Naive B cell (primary cell): ENCODE measurements at places on chromosomes 11 and 22.

- H3K36me3 ChIP-seq = peaks cover 6% of the 10 kb centered on the region
- no peak overlapping the region for H3K4me3 ChIP-seq
- no peak overlapping the region for H3K27ac ChIP-seq
- peaks cover 14% of the 10 kb centered on the region for H3K27me3 ChIP-seq
- no peaks in the 10 kb centered on the region for H3K4me1 ChIP-seq
- DNase-seq = no peak
These were observed 30.7 kb upstream of the CLDN5 start for GRCh38 chr22:19554834-19555404.

DNA sequence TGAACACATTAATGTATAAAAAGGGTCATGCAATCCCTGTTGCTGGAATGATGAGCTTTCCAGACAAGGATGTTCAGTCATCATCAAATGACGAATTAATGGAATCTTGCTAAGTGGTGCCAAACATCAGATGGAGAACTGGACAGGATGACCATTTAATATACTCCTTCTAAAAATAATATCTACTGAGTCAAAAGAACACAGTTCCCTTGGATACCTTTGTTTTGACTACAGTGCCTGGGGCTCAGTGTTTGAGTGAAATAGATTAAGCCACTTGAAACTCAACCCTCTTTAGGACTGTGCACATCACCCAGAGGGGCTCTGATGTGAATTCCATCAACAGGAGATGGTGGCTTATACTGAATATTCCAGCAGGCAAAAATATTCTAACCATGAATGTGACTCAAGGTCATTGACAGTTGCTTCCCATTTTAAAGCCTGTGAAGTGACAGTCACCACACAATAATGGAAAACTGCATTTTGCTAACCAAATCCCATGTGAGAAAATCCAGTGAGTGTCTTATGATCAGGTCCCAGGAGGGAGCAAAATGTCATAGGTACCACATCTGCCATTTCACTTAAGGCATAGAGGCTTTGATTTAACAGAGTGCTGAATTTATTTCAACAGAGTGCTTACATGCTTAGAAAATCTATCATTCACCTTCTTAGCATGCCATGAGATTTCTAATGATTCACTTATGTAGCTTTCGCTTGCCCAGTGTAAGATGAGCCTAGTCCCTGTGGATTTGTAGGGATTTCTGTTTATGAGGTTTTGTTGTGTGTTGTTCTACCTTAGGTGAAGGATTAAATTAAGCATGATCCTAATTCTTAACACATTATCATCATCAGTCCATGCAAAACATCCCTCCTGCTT is 41.3 kb upstream of the SLN start:
- H3K27ac ChIP-seq = no peak overlapping the region
- no peak overlapping the region for H3K4me3 ChIP-seq
- DNase-seq = no peak
- no peaks in the 10 kb centered on the region for H3K4me1 ChIP-seq
- H3K36me3 ChIP-seq = no peaks in the 10 kb centered on the region

DNA sequence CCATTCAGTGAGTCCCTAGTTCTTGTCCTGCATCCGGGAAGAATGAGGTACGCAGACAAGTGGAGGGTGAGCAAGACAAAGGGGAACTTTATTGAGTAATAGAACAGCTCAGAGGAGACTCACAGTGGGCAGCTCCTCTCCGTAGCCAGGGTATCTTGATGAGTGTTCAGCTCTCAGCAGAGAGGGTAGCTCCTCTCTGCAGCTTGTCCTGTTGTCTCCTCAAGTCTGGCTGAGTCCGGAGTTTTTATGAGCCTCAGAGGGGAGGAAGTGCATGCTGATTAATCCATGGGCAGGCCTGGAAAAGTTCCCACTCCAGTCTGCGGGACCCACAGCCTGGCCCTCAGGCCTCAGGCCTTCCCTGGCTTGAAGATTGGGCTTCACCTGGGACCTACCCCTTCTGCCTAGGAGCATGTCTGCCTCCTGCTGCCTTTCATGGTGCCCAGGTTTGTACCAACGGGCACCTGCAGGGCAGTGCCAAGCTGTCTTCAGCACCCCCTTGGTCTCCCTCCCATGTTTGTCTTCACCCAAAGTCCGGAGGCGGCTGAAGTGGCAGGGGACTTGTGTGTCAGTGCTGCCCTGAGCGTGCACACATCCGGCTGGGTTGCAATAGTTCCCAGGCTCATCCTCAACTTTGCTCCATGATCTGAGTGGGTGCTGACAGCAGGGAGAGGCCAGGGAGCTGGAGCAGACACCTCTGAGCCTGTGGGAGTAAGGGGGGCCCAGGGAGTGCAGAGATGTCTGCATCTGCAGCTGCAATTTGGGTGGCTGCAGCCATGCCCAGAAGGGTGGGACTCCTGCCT is 134.2 kb downstream of the LDLRAD3 start:
- H3K27ac ChIP-seq = no peak overlapping the region
- peaks cover 8% of the 10 kb centered on the region for H3K27me3 ChIP-seq
- H3K4me3 ChIP-seq = no peak overlapping the region
- H3K4me1 ChIP-seq = no peaks in the 10 kb centered on the region

GRCh38 chr22:32584650-32585049 is 110.0 kb downstream of the FBXO7 start:
- H3K4me1 ChIP-seq = no peaks in the 10 kb centered on the region
- peaks cover under 1% of the 10 kb centered on the region for H3K36me3 ChIP-seq
- DNase-seq = no peak

DNA sequence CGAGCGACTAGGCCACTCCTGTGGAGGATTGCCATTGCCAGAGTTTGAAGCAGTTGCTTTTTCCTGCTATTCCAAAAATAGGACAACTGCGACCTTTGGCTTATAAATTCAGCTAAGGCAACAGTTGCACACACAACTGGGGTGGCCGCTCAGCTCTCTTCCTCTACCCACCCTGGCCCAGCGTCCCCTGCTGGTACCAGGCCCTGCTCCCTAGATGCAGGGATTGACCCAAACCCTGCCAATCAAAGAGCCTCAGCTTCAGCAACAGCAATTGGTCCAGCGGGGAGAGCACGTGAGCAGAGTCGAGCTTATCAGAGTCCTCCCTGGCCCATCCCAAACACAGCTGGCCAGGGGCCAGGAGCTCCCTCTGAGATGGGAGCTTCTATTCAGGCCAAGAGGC is 22.0 kb upstream of the CABP2 start:
- no peak overlapping the region for H3K27ac ChIP-seq
- H3K36me3 ChIP-seq = no peaks in the 10 kb centered on the region
- H3K4me1 ChIP-seq = peaks cover 2% of the 10 kb centered on the region
- no peak overlapping the region for H3K4me3 ChIP-seq
- peaks cover 25% of the 10 kb centered on the region for H3K27me3 ChIP-seq

- H3K27ac ChIP-seq = no peak overlapping the region
- H3K4me3 ChIP-seq = no peak overlapping the region
- H3K4me1 ChIP-seq = no peaks in the 10 kb centered on the region
- no peaks in the 10 kb centered on the region for H3K27me3 ChIP-seq
- H3K36me3 ChIP-seq = no peaks in the 10 kb centered on the region
- no peak for DNase-seq
These were observed 529 bp downstream of the APOA4 start for GRCh38 chr11:116822575-116822974.

GRCh38 chr22:42387631-42388030 is 44.6 kb downstream of the NFAM1 start:
- H3K27ac ChIP-seq = no peak overlapping the region
- H3K4me3 ChIP-seq = no peak overlapping the region
- H3K27me3 ChIP-seq = peaks cover 24% of the 10 kb centered on the region
- H3K36me3 ChIP-seq = no peaks in the 10 kb centered on the region
- DNase-seq = no peak
- H3K4me1 ChIP-seq = peaks cover 13% of the 10 kb centered on the region

- H3K27ac ChIP-seq = no peak overlapping the region
- no peak for DNase-seq
- peaks cover 7% of the 10 kb centered on the region for H3K36me3 ChIP-seq
- H3K27me3 ChIP-seq = no peaks in the 10 kb centered on the region
- H3K4me1 ChIP-seq = peaks cover 36% of the 10 kb centered on the region
- H3K4me3 ChIP-seq = peak overlapping the region; percentile 97
These were observed 679 bp downstream of the B4GAT1 start for GRCh38 chr11:66346476-66347424.

DNA sequence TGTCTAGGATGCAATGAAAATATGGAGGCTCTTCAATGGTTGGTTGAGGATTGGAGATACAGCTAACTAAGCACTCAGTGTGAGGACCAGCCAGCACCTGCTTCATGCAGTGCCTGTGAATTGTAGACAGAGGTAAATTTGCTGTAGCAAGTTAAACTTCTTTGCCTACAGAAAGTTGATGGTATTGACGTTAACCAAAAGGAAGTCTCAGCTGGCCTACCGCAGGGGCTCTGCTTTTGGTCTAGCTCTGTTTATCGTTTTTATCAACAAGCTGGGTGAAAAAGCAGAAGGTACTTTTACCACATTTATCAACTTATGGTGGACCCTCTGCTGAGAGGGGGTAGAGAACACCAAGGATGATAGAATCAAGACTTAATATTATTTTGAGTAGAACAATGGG is 51.6 kb downstream of the GRAMD1B start:
- no peak overlapping the region for H3K27ac ChIP-seq
- no peaks in the 10 kb centered on the region for H3K36me3 ChIP-seq
- no peak overlapping the region for H3K4me3 ChIP-seq
- peak; percentile 11 for DNase-seq
- H3K27me3 ChIP-seq = no peaks in the 10 kb centered on the region

DNA sequence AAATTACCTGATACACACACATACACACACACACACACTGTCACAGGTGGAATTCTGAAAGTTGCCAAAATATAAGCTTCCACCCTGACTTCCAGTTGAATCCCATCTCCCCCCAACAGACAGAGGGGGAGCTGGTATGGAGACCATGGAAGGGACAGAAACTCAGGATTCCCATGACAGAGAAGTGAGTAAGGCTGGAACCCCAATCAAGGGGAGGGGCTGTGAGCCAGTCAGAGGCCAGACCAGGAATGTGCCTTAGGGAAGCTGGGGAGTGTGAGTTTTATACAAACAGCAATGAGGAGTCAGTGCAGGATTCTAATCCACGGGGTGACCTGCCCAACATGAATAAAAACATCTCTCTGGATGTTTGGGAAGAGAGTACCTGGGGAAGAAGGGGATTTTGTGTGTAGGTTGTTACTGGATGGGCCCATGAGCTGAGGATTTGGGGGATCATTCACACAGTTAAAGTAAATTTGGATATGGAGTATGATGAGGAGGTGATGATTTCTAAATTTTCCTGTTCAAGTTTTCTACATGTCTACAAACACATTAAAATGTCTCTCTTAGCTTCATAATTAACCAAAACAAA is 38.7 kb upstream of the TOP3B start:
- H3K36me3 ChIP-seq = no peaks in the 10 kb centered on the region
- H3K4me3 ChIP-seq = no peak overlapping the region
- DNase-seq = no peak
- H3K27me3 ChIP-seq = no peaks in the 10 kb centered on the region

- no peak overlapping the region for H3K27ac ChIP-seq
- no peaks in the 10 kb centered on the region for H3K36me3 ChIP-seq
- H3K4me3 ChIP-seq = no peak overlapping the region
- no peaks in the 10 kb centered on the region for H3K4me1 ChIP-seq
- peaks cover 13% of the 10 kb centered on the region for H3K27me3 ChIP-seq
These were observed 144.1 kb downstream of the BBOX1 start for GRCh38 chr11:27184458-27185312.

DNA sequence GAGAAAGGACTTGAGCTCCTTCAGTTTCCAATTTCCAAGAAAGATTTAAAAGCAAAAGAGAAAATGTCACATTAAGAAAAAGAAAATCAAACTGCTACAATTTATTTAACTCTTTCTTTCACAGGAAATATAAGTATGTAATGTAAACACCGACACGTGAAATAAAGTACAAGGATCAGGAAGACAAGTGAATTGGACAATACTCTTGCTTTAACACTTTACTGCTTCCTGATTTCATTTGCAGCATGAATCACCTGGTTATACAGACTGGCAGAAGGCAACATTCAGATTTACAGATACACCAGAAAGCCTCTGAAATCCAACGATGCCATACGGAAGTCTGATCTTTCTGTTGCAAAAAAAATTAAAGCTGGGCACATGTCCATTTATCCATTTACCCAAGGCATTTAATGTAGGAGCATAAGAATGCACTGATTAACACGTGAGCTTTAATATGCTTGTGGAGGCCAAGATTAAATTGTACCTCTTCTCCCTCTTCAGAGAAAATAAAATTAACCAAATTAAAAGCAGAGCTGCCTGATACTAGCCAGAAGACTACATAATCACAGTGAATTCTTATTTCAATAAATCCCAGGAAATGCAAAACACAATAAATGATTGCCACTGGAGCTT is 16.0 kb upstream of the PPP2R1B start:
- H3K36me3 ChIP-seq = peaks cover 10% of the 10 kb centered on the region
- no peaks in the 10 kb centered on the region for H3K27me3 ChIP-seq
- DNase-seq = no peak
- peaks cover 3% of the 10 kb centered on the region for H3K4me1 ChIP-seq

GRCh38 chr11:44456544-44457300 is 108.7 kb upstream of the CD82 start:
- no peak overlapping the region for H3K27ac ChIP-seq
- DNase-seq = no peak
- peaks cover 24% of the 10 kb centered on the region for H3K27me3 ChIP-seq
- no peaks in the 10 kb centered on the region for H3K36me3 ChIP-seq
- no peak overlapping the region for H3K4me3 ChIP-seq
- no peaks in the 10 kb centered on the region for H3K4me1 ChIP-seq

- peaks cover 13% of the 10 kb centered on the region for H3K36me3 ChIP-seq
- peaks cover 23% of the 10 kb centered on the region for H3K4me1 ChIP-seq
- no peak overlapping the region for H3K4me3 ChIP-seq
These were observed 42.4 kb downstream of the CACNA1I start for GRCh38 chr22:39612811-39613548.

DNA sequence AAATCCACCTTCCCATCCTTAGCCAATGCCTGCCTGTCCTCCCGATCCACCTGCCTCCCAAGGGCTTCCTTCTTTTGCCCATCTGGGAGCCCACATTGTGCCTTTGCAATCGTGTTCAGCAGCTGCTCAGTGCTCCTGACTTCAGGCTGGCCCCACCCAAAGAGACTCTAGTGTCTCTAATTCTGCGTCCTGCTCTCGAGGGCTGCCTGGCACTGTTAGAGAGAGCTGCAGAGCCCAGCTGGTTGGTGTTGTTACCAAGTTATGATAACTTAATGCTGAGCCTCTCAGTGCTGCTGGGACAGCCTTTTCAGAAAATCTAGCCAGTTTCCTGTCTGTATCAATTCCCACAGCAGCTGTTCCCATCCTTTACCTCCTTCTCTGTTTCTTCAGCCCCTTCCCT is 69.1 kb downstream of the MICAL2 start:
- no peak overlapping the region for H3K4me3 ChIP-seq
- no peak overlapping the region for H3K27ac ChIP-seq
- H3K4me1 ChIP-seq = no peaks in the 10 kb centered on the region
- H3K27me3 ChIP-seq = no peaks in the 10 kb centered on the region
- no peaks in the 10 kb centered on the region for H3K36me3 ChIP-seq
- DNase-seq = no peak
